ENCODE measurements at places on chromosomes 1 and 21.

- DNase-seq = no peak
Measured at GRCh38 chr21:41428847-41429246, 2.8 kb downstream of the MX1 start.

DNA sequence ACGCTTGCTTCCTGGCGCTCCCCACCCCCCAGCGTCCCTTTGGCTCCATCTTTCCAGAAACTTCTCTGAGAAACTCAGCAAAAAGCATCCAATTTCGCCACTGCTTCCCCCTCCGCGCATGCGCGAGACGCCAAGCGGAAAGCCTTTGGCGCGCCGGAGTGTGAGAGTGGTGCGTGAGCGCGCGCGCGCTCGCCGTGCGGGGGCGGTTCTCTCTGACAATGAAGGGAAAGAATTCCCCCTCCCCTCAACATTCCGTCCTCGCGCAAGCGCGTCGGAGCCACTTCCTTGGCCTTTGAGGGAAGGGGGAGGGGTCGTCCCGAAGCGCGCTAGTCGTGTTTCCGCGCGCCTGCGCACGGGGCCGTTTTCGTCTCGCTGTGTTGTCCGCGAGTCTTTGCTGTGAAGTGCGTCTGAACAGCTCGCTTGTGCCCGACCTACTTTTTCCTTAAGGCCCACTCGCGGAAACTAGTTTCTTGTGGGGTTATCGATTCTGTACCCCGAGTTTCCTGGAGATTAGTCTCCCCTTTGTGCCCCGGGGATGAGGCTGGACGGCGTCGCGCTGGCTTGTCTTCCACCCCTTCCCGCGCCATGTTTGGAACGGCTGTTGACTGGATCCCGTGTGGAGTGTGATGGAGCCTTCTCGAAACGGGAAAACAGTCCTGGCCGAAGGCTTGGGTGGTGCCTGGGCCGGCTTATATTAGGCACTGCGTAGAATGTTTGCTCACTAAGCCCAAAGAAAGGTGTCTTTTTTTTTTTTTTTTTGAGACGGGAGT, 11.6 kb upstream of the SPEN start:
- peak; percentile 90 for DNase-seq

GRCh38 chr21:45801129-45801964, 157.8 kb downstream of the PCBP3 start:
- no peak for DNase-seq

DNA sequence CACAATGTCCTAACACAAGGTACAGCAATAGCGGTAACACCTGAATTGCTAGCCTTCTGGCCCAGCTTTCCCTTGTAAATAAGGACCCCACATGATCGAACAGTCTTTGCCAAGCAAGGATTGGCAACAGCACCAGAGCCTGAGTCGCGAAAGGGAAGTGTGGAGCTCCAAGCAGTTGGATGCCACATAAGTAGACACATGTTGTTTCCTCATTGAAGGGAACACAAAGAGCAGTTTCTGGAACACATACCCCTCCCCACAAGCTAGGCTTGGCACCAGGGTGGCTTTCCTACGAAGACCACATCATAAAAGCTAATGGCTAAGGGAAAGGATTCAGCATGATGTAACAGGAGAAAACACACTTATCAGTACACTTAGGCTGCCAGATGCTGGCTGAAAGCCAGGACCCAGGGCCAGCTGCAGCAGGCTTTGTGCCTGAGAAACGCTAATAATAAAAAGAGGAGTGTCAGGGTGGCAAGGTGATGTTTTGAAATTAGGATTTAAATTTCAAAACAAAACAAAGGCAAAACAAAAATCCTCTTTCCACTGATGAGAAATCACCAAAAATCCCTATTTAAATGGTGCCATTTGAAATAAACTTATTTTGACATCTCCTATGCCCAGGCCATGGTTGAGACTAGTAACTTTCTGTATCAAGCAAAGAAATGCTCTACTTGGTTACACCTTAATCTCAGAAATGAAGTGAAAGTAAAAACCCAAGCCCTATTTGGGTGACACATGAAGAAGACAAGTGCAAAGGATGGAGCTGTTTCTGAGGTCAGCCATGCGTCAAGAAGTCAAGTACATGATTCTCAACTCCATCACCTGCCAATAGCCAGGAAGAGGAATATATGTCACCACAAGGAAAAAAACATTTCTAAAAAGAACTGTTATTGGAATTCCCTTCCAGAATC, 11.9 kb upstream of the CPLANE2 start:
- no peak for DNase-seq
